Activated T-helper 1 cell treated with anti-CD3 and anti-CD28 coated beads, Interleukin-12 subunit alpha, Interleukin-12 subunit beta, Interleukin-2, Interleukin-4 antibody, amounts not matched to agents 30 ng/mL and 10 ng/mL and 1 ng/mL, durations not matched to agents 14 hours and 24 hours and 36 hours (primary cell): ENCODE measurements at places on chromosomes 6 and 20. TPM values are rescaled to one million over a fixed set of nuclear protein-coding genes. Genes with fewer than 3 reads are reported as not detected.

Gene NRN1
- total RNA-seq = 2.8 and 3.0 TPM in 2 replicates

Gene APOBEC2
- total RNA-seq = not detected in 2 replicates

Gene LY6G5B
- total RNA-seq = 29.5 and 35.1 TPM in 2 replicates

Gene OR2H2
- total RNA-seq = not detected in 2 replicates

Gene LAMP5
- not detected in 2 replicates for total RNA-seq
